ENCODE measurements at places on chromosomes 3 and 15.

DNA sequence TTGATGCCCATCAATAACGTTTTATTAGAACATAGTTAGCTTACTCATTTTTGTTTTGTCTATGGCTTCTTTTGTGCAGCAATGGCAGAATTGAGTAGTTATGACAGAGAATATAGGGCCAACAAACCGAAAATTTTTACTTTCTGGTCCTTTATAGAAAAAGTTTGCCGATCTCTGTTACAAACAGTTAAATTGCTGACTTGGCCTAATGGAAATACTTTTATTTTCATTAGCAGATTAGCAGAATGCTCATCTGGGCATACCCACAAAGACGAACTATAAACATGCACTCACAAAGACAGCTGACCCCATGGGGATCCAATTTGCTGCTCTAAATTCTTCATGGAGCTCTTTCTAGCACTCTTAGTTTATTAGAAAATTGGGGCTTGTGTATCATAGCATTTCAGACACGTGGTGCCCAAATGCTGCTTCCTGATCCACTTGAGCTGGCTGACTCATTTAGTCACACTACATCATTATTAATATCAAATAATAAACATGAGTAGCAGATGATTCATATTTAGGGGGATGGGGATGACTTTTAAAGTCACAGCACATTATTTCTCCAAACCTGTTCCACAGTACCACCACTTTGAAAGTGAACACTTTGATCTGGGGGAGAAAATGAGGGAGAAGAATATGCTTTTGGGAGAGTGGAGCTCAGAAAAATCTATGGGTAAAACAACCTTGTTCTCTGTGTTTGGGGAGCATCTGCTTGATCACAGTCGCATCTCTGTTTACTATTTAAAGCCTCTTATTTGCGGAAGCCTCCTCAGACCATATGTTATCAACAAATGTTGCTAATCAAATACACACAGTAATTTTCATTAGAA lies 228.1 kb upstream of the FEZF2 start:
- no peak for DNase-seq

- DNase-seq, result no peak
Measured at GRCh38 chr15:83410532-83410931, 36.6 kb upstream of the SH3GL3 start.

DNA sequence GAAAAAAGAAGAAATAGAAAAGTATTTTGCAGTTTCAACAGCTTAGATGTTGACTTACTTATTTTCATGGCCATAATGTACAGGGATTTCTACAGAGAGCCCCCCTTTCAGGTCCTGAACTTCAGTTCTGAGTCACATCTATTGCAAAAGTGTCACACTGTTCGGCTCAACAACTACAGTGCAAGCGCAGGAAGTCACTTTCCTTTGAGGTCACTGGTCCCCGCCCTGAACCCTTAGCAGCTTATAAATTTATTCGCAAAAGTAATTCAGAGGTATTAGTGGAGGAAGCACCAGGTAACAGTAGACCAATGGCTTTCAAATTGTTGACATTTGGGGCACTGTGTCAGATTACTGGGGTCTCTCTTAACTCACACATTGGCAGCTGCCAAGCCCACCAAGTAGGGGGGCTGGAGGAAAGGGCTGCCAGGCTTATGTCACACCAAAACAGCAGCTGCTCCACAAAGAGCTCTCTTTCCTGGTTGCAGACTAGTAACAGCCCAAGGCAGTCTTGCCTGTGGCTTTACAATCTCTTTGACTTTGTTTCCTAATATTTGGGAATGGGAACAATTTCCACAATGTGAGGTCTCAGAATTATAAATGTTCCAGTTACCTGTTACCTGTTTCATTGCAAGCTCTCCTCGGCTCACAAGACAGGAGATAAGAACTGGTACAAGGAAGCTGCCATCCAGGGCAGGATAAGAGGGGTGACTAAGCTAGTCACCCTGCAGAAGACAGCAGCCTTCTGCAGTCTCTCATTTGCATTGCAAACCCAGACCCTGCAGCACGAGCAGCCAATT lies 130.2 kb upstream of the STRIT1 start:
- DNase-seq, result no peak

GRCh38 chr3:190499122-190499521 lies 14.8 kb upstream of the IL1RAP start:
- no peak for DNase-seq

- DNase-seq, result no peak
Measured at GRCh38 chr3:103494011-103494410, 1059.2 kb downstream of the ZPLD1 start.

GRCh38 chr3:134665243-134665642 lies 14.4 kb upstream of the KY start:
- DNase-seq, result no peak

- DNase-seq, result no peak
Measured at GRCh38 chr15:35932531-35932930, 386.6 kb upstream of the DPH6 start.

DNA sequence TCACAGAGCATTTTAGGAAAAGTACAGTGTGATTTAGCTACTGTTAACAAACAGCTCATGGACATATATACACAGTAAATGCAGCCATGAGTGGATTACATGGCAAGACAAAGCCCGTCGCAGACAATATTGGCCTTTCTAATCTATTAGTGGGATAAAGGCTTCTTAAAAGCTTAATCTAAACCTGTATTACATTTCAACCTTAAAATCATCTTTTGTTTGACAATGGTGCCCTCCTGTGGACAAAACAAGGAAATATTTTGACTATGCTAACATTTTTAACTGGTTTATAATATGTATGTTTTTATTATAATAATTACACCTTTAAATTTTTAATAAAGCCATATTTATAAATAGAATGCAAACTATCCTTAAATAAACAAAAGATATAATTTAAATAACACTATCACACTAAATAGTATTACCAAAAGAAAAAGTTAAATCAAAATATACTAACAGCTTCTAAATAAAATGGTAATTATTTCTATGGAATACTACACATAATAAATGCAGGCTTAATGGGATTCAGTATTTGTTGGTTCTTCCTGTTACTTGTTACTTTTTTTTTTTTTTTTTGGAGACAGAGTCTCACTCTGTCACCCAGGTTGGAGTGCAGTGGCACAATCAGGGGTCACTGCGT lies 38.6 kb downstream of the TAFA4 start:
- no peak for DNase-seq

- no peak for DNase-seq
Measured at GRCh38 chr3:158443632-158444031, 127.4 kb upstream of the MLF1 start.

- no peak for DNase-seq
Measured at GRCh38 chr15:98684436-98684835, 36.1 kb downstream of the IGF1R start.

- DNase-seq, result no peak
Measured at GRCh38 chr3:122092460-122093165, 37.5 kb downstream of the CD86 start.

DNA sequence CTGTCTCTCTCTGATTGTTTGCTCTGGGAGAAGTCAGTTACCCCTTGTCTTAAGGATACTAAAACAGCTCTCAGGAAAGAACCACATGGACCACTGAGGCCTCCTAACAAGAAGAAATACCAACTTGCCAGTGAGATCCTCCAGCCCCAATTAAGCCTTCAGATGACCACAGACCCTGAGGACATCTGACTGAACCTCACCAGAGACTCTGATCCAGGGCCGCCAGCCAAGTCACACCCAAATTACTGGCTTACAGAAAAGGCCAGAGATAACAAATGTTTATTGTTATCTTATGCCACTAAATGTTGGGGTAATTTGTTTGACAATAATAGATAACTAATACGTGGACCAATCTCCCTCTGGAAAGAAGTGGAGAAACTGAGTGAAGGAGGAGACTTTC lies 40.2 kb downstream of the SLC12A8 start:
- no peak for DNase-seq

DNA sequence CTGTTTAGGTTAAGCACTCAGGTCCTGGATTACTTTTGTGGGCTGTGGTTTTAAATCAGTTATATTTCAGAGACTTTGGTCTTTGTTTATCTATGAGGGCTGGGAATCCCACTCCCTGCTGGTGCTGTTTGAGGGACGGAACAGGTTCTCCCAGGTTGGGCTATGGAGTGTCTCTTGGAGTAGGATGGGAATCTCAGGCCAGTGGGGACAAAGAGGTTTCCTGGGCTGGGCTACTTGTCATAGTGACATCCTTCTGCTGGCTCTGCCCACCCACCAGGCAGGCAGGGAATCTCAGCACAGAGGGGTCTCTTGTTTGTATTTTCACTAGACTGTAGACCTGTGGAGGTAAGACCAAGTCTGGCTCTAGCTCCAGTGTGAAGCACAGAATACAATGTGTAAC lies 47.2 kb upstream of the UBE3A start:
- DNase-seq, result no peak

GRCh38 chr3:29261119-29261518 lies 19.8 kb upstream of the RBMS3 start:
- no peak for DNase-seq

- DNase-seq, result no peak
Measured at GRCh38 chr15:66595931-66596545, 30.2 kb upstream of the LCTL start.

- DNase-seq, result no peak
Measured at GRCh38 chr3:79514069-79514468, 253.7 kb downstream of the ROBO1 start.

- no peak for DNase-seq
Measured at GRCh38 chr15:40957581-40958051, 4.3 kb downstream of the CHAC1 start.

DNA sequence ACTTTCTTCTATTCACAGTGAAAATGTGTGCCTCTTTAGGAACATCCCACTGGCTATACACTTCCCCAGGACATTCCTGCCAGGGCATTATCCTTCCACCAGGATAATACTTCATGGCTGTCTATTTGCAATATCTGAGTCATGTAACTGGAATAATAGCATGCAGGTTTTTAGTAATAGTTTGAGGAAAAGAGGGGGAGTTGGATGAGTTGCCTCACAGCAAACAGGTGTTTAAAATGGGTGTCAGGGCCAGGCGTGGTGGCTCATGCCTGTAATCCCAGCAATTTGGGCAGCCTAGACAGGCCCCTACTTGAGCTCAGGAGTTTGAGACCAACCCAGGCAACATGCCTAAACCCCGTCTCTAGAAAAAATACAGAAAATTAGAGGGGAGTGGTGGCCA lies 585.9 kb downstream of the DIPK2A start:
- no peak for DNase-seq

GRCh38 chr15:69538379-69538778 lies 85.8 kb downstream of the RPLP1 start:
- no peak for DNase-seq

GRCh38 chr3:52434491-52435115 lies 10.3 kb downstream of the SEMA3G start:
- no peak for DNase-seq

GRCh38 chr3:57910990-57911389 lies 97.2 kb upstream of the FLNB start:
- no peak for DNase-seq

GRCh38 chr15:62964251-62964650 lies 78.3 kb upstream of the TPM1 start:
- no peak for DNase-seq

DNA sequence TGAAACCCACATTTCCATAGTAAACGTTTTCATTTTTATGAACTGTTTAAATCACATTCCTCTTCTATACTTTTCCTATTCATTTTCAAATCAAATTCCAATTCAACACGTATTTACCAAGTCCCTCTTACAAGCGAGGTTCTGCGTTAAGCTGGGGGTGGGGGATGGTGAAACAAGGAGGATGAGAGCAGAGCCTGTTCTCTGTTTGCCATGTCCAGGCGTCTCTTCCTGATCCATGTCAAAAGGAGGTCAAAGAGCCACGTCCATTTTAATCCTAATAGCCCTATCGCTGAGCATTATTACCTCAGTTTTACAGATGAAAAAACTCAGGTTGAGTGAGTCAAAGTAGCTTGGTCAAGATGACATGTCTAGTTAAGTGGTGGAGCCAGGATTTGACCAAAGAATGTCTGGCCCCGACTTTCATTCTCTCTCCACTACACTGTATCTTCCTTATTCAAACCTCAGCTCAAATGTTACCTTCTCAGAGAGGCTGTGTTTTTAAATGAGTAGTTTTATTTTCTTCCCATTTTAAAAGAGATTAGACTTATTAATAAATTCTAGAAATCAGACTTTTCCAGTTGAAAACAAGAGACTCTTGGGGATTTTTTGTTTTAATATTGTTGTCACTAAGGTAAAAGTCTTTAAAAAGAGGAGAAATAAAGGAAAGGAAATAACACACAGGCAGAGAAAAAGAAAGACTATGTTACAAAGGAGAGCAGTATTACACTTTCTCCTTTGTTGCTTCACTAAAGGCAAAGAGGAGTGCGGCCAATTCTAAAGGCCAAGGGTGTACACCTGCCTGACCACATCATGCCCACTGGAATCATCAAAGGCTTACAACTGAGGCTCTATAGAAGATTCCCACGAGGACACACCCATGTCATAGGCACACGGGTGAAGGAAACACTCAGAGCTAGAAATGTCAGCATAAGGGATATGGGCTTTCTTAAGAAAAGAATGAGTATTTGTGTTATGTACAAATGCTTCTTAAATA lies 42.4 kb downstream of the MYO5A start:
- DNase-seq, result no peak

DNA sequence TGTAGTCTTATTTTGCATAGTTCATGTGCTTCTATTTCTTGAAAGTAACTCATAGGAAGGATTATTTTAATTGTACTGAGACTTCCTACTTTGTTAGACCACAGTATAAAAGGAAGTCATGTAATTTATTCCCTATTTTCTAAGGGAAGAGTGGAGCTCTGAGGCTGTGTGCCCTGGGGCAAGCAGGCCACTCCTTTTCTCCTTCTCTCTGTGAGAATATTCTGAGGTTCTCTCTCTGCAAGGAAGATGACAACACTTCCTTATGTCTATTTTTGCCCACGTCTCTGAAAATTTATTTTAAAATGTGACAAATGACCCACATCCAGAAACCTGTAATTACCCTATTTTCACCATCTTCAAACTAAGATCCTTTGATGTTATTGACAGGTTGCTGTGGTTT lies 11.0 kb downstream of the KCTD6 start:
- no peak for DNase-seq

DNA sequence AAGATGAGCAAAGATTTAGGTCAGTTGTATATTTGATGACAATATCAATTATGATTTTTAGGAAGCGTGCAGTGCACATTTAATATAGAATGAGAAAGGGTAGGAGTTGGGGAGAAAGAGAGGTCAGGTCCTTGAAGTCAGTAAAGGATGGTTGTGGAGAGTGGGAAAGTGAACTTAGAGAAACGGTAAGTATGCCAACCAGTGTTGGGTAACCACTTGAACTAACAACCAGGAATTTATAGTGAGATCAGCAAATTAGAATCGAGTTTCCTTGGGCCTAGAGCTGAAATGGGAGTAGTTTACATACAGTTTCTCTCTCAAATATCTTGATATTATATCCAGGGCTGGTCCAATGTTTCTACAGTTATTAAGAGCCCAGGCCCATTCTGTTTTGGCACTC lies 188.5 kb upstream of the RBMS3 start:
- DNase-seq, result no peak

DNA sequence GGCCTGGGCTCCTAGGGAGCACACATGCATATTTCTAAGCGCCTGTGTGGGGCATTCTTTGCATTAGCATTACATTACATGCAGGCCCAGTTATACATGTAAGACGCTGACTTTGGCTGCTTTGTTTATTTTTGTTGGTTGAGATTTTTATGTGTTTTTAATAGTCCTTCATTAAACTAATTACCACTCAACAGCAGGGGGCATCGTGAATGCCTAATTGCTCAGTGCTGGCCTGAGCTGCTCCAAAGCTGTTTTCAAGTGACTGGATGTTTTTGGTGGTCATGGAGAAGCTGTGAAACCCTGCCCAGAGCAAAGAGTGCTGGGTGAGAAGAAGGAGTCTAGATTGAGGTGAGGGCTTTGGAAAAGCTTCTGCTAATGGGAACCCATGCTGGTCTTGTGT lies 41.5 kb downstream of the GPD1L start:
- no peak for DNase-seq

Measured in activated T-helper 1 cell treated with anti-CD3 and anti-CD28 coated beads, Interleukin-2, amount 50 U/mL, for 16 hours (primary cell).